Common myeloid progenitor, CD34-positive (primary cell): ENCODE measurements at places on chromosomes 7 and 10.

DNA sequence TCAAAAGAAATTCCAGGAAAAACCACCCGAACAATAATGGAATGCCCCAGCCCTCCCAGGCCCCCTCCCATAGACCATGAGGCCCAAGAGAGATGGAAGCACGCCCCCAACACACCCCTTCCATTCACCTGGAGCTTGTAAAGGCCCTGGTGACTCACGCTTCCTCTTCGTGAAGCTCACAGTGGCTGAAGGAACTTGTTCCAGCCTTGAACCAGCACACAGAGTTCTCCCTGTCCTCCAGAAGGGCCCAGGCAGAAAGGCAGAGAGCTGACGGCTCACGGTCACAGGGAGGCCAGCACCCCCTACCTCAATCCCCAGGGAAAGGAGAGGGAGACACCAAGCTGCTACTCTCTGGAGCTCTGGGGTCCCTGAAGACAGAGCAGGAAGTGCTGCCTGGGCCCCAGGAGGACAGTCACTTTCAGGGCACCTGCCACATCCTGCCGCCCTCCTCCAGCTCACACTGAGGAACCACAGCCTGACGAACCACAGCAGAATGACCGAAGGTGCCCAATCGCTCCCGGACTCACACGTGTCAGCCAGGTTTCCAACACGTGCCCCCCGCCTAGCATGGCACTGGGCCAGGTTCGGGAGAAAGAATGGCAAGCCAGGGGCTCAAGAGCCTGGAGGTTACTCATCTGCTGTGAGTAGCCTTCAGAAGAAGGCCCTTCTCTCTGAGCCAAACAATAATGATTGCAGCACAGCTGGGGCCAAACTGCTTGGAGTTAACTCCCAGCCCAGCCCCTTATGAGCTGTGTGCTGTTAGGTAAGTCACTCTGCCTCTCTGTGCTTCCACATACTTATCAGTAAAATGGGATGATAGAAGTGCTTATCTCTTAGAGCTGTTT lies 52.8 kb downstream of the DLG5 start:
- no peaks in the 10 kb centered on the region for H3K36me3 ChIP-seq
- H3K27ac ChIP-seq, result peak overlapping the region; percentile 46
- no peaks in the 10 kb centered on the region for H3K27me3 ChIP-seq
- DNase-seq, result peak; percentile 84
- peaks cover 22% of the 10 kb centered on the region for H3K4me1 ChIP-seq

GRCh38 chr7:23654508-23654907 lies 25.5 kb upstream of the FAM221A start:
- no peak for DNase-seq
- no peaks in the 10 kb centered on the region for H3K4me1 ChIP-seq
- H3K27ac ChIP-seq, result no peak overlapping the region
- H3K4me3 ChIP-seq, result no peak overlapping the region

DNA sequence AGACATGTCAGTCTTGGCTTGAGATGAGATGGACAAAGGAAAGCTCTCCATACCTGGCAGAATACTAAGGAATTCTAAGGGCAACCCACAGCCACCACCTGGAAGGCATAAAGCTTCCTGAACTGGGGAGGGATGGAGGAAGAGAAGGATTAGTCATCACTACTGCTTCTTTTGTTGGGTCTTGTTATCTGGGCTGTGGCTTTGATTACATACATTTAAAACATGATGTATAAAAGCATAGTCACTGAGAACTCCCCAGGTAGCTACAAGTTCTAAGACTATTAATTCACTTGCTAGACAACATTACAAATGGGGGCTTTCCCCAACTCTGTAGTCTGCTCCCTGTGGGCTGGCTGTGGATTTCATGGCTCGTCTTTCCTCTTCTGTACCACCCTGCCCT lies 58.2 kb downstream of the RBM33 start:
- no peaks in the 10 kb centered on the region for H3K27me3 ChIP-seq
- DNase-seq, result no peak
- H3K27ac ChIP-seq, result no peak overlapping the region
- no peaks in the 10 kb centered on the region for H3K4me1 ChIP-seq
- peaks cover 70% of the 10 kb centered on the region for H3K36me3 ChIP-seq

DNA sequence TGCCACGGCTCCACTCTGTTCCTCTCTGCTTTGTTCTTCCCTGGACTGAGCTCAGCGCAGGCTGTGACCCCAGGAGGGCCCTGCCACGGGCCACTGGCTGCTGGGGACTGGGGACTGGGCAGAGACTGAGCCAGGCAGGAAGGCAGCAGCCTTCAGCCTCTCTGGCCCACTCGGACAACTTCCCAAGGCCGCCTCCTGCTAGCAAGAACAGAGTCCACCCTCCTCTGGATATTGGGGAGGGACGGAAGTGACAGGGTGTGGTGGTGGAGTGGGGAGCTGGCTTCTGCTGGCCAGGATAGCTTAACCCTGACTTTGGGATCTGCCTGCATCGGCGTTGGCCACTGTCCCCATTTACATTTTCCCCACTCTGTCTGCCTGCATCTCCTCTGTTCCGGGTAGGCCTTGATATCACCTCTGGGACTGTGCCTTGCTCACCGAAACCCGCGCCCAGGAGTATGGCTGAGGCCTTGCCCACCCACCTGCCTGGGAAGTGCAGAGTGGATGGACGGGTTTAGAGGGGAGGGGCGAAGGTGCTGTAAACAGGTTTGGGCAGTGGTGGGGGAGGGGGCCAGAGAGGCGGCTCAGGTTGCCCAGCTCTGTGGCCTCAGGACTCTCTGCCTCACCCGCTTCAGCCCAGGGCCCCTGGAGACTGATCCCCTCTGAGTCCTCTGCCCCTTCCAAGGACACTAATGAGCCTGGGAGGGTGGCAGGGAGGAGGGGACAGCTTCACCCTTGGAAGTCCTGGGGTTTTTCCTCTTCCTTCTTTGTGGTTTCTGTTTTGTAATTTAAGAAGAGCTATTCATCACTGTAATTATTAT lies 1.2 kb downstream of the CLDN4 start:
- H3K4me1 ChIP-seq, result peaks cover 20% of the 10 kb centered on the region
- H3K27me3 ChIP-seq, result peaks cover 2% of the 10 kb centered on the region
- H3K4me3 ChIP-seq, result no peak overlapping the region

DNA sequence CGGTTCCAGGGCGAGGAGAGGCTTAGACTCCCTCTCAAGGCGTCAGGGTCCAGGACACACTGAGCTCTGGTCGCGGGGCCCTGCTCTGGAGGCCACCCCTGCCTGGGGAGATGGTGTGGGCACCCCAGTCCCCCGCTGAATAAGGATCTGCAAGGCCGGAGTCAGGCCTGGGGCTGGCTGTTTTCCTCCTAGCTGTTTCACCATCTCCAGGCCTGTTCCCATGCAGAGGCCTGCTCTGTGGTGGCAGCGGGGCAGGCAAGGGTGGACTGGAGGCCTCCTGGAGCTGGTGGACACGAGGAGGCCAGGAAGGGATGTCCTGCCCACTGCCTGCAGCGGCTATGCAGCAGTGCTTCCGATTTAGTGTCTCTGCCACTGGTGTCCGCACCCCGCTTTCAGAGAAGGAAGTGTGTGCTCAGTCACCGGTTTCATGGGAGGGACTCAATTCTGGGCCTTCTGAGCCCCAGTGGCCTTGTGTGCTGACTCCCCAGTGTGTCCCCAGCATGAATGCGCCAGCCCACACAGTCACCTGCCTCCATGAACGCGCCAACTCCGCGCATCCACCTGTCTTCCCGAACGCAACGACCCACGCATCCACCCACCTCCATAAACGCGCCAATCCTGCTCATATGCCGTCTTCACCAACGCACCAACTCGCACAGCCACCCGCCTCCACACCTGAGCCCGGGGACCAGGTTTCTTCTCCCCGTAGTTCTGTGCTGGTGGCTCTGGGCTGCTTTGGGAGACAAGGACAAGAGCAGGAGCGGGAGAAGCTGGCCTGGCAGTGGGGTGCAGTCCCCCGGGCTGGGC lies 14.5 kb upstream of the GPR146 start:
- no peaks in the 10 kb centered on the region for H3K27me3 ChIP-seq
- peak overlapping the region; percentile 57 for H3K27ac ChIP-seq
- peaks cover 31% of the 10 kb centered on the region for H3K4me1 ChIP-seq

DNA sequence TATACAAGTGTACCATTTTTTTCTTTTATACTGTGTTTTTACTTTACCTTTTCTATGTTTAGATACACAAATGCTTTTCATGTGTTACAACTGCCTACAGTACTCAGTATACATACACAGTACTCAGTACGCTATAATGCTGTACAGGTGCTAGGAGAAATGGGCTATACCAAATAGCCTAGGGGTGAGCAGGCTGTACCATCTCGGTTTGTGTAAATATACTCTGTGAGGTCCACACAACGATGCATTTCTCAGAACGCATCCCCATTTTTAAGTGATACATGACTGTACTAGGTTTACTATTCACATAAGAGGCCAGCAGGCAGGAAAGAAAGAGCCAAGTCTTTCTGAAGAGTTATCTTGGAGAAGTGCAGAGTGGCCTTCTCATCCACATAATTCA lies 426.4 kb upstream of the MTPN start:
- DNase-seq, result no peak
- H3K36me3 ChIP-seq, result no peaks in the 10 kb centered on the region
- H3K4me3 ChIP-seq, result no peak overlapping the region
- no peak overlapping the region for H3K27ac ChIP-seq
- no peaks in the 10 kb centered on the region for H3K4me1 ChIP-seq

- no peak for DNase-seq
- H3K27me3 ChIP-seq, result no peaks in the 10 kb centered on the region
- no peaks in the 10 kb centered on the region for H3K4me1 ChIP-seq
- no peaks in the 10 kb centered on the region for H3K36me3 ChIP-seq
- no peak overlapping the region for H3K27ac ChIP-seq
- no peak overlapping the region for H3K4me3 ChIP-seq
Observed at GRCh38 chr7:34087892-34088891, 182.9 kb downstream of the BMPER start.

DNA sequence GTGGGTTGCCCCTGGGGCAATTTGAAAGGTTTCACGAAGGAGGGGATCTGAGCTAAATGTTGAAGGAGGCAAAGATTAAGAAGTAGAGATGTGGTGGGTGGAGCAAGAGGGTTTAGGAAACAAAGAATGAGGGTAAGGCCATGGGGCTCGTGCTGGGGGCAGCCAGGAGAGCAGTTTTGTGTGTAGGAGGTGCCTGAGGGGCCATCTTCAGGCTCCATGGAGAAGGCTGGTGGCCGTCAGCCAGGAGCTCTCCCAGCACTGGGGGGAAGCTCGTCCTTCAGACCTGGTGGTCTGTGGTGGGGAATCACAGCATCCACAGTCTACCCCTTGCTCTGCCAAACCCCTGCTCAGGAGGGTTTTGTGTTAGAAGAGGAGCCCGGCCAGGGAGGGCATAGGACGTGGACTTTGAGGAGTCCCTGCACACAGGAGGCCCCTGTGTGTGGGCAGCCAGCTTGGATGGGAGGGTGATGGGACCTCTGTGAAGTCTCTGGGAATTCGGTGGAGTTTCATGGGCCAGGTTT lies 11.8 kb upstream of the CXCL12 start:
- no peaks in the 10 kb centered on the region for H3K27me3 ChIP-seq
- H3K27ac ChIP-seq, result no peak overlapping the region
- H3K4me1 ChIP-seq, result no peaks in the 10 kb centered on the region
- H3K36me3 ChIP-seq, result no peaks in the 10 kb centered on the region
- no peak overlapping the region for H3K4me3 ChIP-seq
- DNase-seq, result no peak

DNA sequence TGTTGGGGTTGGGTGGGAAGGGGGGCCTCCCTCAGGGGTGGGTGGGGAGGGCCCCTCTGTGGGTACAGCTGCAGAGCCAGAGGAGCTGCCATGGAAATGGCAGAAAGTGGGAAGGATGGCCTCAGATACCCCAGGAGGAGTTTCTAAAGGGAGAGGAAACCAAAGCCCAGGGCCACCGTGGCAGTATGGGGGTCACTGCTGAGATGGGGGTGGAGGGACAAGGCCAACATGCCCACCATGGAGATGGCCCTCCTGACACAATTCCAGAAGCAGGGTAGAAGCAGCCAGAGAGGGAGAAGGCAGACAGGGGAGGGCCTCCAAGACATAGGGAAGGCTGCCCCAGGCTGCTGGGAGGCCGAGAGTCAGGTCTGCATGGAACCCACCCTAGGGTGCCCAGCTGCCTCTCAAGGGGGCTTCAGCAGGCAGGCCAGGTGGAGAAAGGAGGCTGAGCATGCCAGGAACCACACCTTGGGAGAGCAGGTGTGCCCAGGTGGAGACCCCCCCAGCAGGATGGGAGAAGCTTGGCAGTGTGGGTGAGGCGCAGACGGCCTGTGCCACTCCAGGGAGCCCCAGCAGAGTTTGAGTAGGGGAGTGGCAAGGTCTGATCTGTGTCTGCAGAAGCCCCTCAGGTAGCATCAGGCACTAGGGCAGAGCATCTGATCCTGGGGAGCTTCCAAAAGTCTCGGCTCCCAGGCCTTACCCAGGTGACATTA lies 146.8 kb downstream of the ARHGAP22 start:
- peak overlapping the region; percentile 63 for H3K27ac ChIP-seq
- no peaks in the 10 kb centered on the region for H3K27me3 ChIP-seq
- no peak for DNase-seq

DNA sequence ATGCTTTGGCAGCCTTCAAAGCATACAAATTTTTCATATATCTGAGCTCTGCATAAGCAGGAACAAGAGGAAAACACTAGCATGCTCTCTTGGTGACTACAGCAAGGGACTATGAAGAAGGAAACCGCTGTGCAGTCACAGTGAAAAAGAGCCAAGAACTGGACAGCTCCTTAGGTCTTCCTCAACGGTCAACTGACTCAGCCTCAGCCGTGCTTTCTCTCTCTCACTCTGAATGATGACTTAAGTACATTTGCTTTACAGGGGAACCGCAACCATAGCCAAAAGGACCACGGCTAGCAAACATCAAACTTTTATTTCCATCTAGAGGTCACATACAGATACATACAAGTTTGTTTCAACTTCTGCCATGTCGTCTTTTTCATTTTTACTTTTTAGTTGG lies 69.9 kb downstream of the HYCC1 start:
- no peak for DNase-seq
- no peak overlapping the region for H3K27ac ChIP-seq
- H3K27me3 ChIP-seq, result no peaks in the 10 kb centered on the region
- peaks cover 10% of the 10 kb centered on the region for H3K36me3 ChIP-seq
- no peaks in the 10 kb centered on the region for H3K4me1 ChIP-seq

DNA sequence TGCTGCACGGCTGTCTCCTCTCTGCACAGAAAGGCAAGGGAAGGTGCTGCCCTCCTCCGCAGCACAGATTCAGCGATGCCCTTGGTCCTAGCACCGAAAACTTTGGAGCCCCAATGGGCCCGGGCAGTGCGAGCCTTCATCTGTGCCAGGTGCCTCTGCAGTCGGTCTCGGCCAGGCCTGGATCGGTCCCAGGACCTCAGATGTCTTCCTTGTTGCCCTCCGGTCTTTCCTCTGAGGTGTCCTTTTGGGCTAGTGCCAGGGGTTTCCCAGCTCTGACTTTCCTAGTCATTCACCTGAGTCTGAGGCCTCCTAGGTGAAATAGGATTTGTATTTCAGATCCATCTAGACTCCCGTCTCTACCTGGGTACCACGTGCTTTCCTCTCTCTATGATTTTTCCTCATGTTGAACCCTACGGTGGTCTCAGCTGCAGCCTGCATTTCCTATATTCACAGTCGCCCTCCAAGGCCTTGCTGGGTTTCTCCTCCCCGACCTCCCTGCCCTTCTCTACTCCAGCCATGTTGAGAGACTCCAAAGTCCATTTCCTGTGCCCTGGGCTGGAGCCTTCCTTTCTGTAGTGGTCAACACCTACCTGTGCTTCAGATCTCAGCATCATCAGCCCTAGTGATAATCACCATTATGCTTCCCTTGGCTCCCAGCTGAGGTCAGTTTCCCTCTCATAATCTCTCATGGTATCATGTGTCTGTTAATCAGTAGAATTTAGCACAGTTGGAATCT lies 92.0 kb upstream of the PRSS58 start:
- peaks cover 3% of the 10 kb centered on the region for H3K4me1 ChIP-seq
- DNase-seq, result no peak
- no peaks in the 10 kb centered on the region for H3K27me3 ChIP-seq
- H3K4me3 ChIP-seq, result no peak overlapping the region
- H3K27ac ChIP-seq, result no peak overlapping the region
- H3K36me3 ChIP-seq, result no peaks in the 10 kb centered on the region

GRCh38 chr7:23967949-23968599 lies 258.1 kb downstream of the STK31 start:
- no peaks in the 10 kb centered on the region for H3K27me3 ChIP-seq
- DNase-seq, result no peak
- H3K27ac ChIP-seq, result no peak overlapping the region
- H3K36me3 ChIP-seq, result no peaks in the 10 kb centered on the region
- H3K4me3 ChIP-seq, result no peak overlapping the region
